ENCODE measurements at places on chromosomes 11 and 22. TPM values are rescaled to one million over a fixed set of nuclear protein-coding genes. Genes with fewer than 3 reads are reported as not detected.

SLC37A4 gene
- total RNA-seq: 11.1 TPM

PRODH gene
- total RNA-seq: not detected

SCUBE1 gene
- not detected for total RNA-seq

SOX6 gene
- total RNA-seq: not detected

TBC1D22A gene
- 13.3 TPM for total RNA-seq

GUCY1A2 gene
- 1.6 TPM for total RNA-seq

CTSC gene
- total RNA-seq: 47.6 TPM

SPTY2D1 gene
- 18.7 TPM for total RNA-seq
